ENCODE measurements at places on chromosomes 16 and 17. TPM values are rescaled to one million over a fixed set of nuclear protein-coding genes. Genes with fewer than 3 reads are reported as not detected.

Gene C16orf89
- not detected for polyA plus RNA-seq

Gene IFI35
- polyA plus RNA-seq: 152 TPM

Gene ASPHD1
- polyA plus RNA-seq: not detected

Gene UNC13D
- 28.4 TPM for polyA plus RNA-seq

Gene GPATCH8
- 15.9 TPM for polyA plus RNA-seq

Gene FOXN1
- polyA plus RNA-seq: not detected

Gene LPO
- 0.04 TPM for polyA plus RNA-seq

Gene HSD17B1
- polyA plus RNA-seq: 0.19 TPM

Gene HSPB9
- polyA plus RNA-seq: not detected

Data from CD14-positive monocyte (primary cell).